Naive thymus-derived CD8-positive, alpha-beta T cell (primary cell): ENCODE measurements at places on chromosomes 2 and 18.

- DNase-seq, result no peak
Measured at GRCh38 chr2:136301006-136301405, 183.1 kb upstream of the CXCR4 start.

DNA sequence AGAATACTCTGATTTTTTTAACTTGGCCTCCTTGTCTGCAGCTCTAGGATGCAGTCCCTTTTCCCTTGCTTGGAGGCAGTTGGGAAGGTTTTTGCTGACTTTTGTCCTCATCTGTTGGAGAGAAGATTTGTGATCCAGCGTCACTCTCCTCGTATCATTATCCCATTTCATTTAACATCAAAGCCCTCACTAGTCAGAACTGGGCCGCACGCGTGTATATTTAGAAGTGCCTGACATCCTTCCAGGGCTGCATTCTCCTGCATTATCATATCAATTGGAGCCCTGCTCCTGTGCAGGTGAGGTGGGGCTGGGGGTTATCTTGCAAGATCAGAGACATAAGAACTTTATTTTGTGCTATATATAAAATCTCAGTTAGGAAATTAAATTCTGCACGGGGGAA lies 435.1 kb upstream of the HS6ST1 start:
- DNase-seq, result no peak

- DNase-seq, result no peak
Measured at GRCh38 chr2:195251214-195251613, 405.8 kb upstream of the SLC39A10 start.

- DNase-seq, result no peak
Measured at GRCh38 chr18:76578571-76579300, 83.7 kb upstream of the ZNF516 start.
